Right hindlimb (tissue), 1 donor: ENCODE measurements at places on chromosomes 2 and 18.

GRCh38 chr2:216285701-216286100 lies 86.6 kb downstream of the MARCHF4 start:
- DNase-seq: no peak

DNA sequence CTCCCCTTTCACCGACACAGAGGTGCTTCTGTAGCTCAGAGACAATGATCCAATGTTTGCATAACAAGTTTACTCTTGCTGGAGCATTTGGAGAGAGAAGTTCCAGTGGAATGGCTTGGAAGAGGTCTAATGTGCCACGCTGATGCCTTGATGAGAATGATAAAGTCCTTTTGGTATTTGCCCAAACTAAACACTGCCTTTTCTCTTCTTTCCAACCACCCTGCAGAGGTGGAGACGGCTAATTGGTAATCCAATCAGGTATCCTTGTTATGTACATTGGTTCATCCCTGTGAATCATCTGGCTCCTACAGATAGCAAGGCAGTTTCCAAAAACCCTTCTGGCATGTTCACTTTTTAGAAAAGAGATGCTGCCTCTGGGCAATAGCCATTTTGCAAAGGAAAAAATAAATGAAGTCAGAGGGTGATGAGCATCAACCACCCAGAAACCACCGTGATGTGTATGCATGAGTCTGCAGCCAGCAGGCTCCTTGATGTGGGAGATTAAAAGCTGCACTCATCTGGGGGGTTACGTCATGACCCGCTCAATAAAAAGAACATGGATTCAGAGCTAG lies 40.6 kb downstream of the KIAA2012 start:
- DNase-seq: no peak

DNA sequence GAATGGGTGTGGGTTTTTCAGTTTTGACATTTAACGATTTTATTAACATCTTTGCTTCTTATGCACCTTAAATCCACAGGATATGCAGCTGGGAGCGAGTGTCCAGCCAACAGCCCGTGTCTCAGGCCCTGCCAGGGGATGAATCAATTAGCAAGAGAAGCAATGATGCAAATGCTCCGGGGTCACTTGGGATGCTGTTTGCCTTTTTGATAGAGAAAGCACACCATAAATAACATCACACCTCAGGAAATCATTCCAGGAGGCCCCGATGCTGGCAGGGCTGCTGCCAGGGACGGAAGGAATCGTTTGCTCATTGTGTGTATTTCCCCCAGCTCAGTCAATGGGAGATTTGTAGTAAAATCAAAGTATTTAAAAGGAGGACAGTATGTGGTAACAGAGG lies 394.0 kb upstream of the HNRNPA3 start:
- peak; percentile 70 for DNase-seq

DNA sequence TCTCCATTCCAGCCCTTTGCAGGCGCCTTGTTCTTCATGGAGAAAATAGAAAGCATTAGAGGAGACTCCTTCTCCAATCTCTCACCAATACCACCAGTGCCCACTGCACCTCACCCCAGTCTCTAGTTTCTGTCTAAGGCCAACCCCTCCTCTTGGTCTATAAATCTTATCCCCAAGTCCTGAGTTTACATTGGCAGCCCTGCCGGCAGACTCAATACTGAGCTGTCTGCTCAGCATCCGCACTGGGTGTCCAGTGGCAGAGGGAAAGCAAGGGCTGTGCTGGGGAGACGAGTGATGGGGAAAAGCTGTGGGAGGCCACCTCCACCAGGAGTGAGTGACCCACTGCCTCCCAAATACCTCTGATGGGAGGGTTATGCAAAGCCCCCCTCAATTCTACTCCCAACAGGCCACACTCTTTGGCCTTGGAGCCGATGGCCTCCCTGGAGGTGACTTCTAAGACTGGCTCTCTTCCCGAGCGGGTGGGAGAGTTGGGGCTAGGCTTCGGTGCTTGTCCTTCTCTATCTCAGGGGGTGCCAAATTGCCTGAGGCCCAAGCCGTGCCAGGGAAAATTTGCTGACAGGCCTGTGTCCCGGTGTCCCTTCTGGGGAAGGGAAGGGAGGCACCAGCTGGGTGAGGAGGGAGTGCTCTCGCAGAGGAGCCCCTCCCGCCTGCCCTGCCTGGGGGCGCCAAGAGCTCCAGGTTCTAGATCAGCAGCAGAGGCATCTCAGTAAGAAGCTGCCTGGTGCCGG lies 165.2 kb upstream of the MSH6 start:
- DNase-seq: no peak

DNA sequence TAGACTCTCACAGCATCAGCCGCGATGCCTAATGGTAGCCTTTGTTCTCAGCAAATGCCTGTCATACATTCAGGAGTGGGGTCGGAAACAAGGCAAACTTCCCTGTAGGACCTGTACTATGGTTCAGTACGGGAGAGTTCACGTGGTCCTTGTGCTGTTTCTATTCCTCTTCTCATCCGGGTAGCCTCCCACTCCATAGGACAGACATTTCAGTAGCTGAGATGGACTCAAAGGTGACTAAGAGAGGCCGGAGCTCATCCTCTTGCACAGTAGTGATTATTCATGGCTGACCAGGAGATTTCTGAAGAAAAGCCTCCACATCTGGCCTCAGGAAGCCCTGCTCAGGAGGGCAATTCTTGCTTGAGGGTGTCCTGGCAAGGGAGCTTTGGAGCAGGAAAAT lies 117.8 kb upstream of the SPRED2 start:
- no peak for DNase-seq

GRCh38 chr18:22913861-22914260 lies 19.3 kb upstream of the RBBP8 start:
- DNase-seq: no peak

- peak; percentile 86 for DNase-seq
Observed at GRCh38 chr2:121831841-121832240, 76.4 kb downstream of the TSN start.

DNA sequence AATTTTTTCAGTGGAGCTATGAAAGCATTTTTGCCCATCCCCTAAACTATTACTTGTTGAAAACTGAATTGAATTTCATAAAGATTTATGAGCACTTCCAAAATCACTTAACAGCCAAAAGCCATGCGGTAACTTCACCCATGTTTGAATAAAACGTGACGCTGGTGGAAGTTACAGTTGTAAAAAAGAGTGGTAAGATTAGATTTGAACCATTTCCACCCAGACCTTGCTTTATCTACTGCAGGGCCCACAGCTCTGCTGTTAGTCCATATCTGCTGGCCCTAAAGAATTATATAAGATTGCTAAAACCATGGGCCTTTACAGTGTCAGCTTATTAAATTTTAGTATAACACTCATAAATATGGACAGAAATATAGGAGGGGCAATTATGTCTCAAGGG lies 15.5 kb upstream of the ITGA4 start:
- DNase-seq: no peak

DNA sequence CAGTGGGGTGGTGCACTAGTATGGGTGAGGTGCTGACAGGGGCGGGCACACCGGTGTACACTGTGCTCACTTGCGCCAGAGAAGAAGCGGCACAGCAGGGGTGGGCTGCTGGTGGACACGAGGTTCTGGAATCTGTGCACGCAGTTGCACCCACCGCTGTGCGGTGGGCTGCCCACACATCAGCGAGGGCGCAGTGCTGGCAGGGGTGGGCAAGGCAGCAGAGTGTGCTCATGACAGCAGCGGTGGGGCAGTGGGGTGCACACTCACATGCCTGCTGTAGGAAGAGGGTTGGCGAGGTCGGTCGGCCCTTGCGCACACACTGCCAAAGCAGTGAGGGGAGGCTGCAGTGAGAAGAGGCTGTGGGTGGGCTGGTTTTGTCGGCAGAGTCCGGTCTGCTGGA lies 141.8 kb downstream of the GALNT13 start:
- no peak for DNase-seq

DNA sequence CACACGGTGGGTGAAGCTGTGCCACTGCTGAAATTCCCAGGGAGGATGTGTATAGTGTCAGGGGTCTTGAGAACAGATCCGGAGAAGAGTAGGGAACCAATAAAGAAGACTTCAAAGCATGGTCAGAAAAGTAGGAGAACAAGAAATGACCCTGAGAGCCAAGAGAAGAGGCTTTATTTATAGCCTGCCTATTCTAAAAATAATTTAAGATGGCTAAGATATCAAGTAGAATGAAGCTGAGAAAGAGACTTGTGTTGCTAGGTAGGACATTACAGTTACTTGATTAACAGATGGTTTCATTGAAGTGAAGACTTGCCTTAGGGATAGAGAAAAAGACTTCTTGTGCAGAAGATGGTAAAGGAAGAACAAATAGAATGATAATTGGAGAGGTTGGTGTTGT lies 43.7 kb downstream of the GALNT1 start:
- no peak for DNase-seq

DNA sequence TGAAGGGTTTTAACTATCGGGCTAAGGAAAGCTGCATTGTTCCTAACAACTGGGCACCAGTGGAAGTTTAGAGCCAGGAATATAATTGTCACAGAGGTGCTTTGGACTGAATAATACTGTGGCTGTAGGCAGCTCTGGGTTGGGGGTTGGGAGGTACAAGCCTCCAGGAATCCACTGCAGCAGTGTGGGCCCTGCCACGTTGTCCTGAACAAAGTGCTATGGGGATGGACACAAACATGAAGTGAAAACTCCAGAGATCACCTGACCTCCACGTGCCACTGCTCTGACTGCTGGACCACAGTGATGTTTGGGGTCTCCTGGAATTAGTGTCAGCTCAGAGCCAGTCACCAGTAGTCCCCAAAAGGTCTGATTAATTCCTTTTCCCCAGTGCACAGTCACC lies 110.9 kb downstream of the BCL2 start:
- no peak for DNase-seq

GRCh38 chr2:203685081-203685621 lies 21.3 kb upstream of the CD28 start:
- DNase-seq: peak; percentile 63
